ENCODE measurements at places on chromosomes 11 and 22.
A peak's percentile ranks its signal among the peaks of the same experiment; 100 is the strongest.

DNA sequence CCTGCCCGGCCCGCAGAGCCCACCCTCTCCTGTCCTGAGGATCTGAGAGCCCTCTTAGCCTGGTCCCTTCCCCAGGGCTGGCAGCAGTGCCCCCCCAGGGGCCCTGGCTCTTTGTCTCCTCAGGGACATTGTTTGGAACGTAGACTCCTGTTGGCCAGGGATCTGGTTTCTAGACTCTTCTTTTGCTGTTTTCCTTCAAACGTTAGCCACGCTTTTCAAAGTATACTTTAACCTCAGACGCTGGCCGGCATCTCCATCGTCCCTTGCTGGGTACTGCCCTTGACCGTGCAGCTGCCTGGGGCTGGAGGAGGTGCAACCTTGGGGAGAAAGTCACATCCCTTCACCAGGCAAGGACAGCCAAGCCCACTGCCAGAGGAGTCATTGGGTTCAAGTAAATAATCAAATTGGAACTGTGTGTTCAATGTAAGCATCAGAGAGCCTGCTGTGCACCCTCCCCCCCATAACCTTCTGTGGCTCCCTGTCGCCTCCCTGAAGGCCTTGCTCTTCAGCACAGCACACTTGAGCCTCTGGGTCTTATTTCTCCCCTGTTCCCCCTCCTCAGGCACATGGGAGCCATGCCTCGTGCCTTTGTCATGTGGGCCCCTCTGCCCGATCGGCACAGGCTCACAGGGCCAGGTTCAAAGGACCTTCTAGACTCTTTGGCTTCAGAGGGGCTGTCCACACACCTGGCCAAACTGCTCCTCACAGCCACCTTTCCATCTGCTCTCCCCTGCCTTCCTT is 21.8 kb upstream of the WNT7B start:
- DNase-seq = no peak

GRCh38 chr11:64110465-64111375 is 55.2 kb downstream of the MACROD1 start:
- no peak for DNase-seq

GRCh38 chr11:44120169-44120568 is 24.7 kb downstream of the EXT2 start:
- DNase-seq = peak; percentile 47

- DNase-seq = no peak
Observed at GRCh38 chr22:44453441-44454112, 44.5 kb downstream of the RTL6 start.

GRCh38 chr11:61832754-61833153 is 4.7 kb downstream of the FADS2 start:
- DNase-seq = no peak

All from T47D (cell line).